ENCODE measurements at places on chromosomes 13 and 19. TPM values are rescaled to one million over a fixed set of nuclear protein-coding genes. Genes with fewer than 3 reads are reported as not detected.
A peak's percentile ranks its signal among the peaks of the same experiment; 100 is the strongest.

- DNase-seq, result no peak
Observed at GRCh38 chr13:22154041-22154440, 483.2 kb downstream of the FGF9 start.

DNA sequence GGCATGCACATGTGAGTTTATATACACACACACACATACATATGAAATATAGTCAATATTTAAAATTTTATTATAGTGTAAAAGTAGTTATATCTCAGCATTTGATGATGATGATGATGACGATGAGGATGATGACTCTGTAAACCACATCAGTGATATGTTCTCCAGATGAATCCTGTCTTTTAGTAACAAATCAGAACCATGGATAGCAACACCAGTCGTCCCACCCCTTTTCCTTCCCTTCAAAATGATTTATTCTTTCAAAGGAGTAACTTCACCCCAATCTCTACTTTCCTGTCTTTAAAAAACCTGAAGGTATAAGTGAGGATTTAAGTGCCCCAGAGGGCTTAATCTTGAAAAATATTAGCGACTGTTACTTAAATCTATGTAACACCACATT, 74.1 kb downstream of the DCLK1 start:
- DNase-seq, result no peak

DNA sequence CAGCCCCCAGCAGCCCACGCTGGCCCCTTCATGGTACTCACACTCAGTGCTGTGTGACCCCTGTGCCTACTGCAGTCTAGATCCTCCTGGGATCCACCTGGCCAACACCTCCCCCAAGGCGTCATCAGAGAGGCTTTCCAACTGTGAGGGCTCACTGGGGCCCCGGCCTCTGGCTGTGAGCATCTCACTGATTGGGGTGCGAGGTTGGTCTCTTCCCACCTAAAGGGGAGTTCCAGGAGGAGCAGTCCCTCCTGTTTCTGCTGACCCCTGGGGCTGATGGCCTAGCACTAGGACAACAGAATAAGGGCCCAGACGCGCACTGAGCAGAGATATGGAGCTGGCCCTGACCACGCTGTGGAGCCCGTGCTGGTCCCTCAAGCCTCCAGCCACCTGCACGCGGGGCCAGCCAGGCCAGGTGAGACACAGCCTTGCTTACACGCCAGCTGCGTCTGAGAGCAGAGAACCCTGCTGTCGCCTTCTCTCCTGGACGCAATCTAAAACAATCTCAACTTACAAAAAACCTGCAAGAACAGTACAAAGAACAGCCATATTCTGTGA, 32.2 kb downstream of the ELL start:
- DNase-seq, result no peak

DNA sequence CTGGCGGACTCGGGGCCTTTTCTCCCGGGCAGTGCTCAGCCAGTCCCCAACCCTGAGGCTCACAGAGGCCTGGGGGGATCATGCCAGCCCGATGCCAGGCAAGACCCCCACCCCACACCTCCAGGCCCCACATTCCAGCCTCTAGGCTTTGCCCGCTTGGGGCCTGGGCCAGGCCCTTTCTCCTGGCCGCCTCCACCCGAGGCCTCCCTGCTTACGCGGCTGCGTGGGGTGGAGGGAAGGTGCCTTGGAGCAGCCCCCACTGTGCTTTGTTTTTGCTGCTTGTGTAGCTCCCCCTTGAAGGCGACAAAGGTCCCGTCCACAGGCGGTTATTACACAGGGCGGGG, 38.4 kb downstream of the SMIM24 start:
- no peak for DNase-seq

GRCh38 chr13:103299079-103299478, 232.9 kb upstream of the SLC10A2 start:
- no peak for DNase-seq

- DNase-seq, result no peak
Observed at GRCh38 chr13:76335463-76335862, 550.7 kb downstream of the KCTD12 start.

GRCh38 chr19:19115954-19116353, 22.3 kb downstream of the TMEM161A start:
- no peak for DNase-seq

DNA sequence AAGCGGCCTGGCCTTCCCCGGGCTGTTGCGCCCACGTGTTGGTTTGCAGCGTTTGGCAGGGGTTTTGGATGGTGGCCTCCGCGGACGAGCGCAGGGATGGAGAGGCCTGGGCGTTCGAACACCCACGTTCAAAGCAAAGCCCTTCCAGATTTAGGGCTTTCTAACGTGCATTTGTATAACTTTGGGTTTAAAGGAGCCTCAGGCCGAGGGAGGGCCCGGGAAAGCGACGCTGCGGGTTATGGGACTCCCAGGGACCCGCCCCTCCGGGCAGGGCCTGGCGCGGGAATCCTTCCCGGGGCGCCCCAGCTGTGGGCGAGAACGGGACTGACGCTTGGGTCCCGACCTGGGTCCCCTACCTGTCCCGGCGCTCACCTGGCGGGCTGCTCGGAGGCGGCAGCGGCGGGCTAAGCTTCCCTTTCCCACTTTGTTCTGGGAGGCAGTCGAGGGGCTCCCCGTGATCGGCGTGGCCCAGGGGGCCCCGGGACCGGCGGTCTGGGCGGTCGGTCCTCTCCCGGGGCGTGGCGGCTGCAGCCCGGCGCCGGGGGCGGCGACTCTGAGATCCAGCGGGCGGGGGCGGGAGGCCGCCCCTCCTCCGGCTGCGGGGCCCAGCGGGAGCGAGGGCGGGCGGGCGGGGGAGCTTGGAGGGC, at the start of gene FBXO17:
FBXO17 (minus strand) TSS at position 529 of the 647 bp plus-strand sequence. CDS start 25,423 bp downstream, outside the sequence.
- no peak for DNase-seq

GRCh38 chr19:35843676-35844481, 8.4 kb downstream of the NPHS1 start:
- DNase-seq, result no peak

DNA sequence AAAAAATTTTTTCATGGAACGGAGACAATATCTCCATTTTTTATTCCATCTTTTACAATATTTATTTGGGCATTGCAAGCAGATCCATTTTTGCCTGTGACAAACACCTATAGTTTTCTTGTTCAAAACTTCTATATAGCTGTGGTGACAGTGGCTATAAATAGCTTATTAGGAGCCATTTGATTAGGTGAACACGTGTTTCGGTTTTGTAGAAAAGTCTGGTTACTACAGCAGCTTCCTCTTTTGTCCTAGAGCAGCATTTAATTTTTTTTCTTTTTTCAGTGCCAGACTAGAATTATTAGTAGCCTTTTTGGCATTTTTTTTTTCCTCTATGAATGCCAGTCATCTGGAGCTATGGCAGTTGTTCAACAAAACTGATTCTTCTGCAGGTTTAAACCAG, 123.5 kb downstream of the RXFP2 start:
- no peak for DNase-seq

GRCh38 chr13:80529734-80530133, 188.8 kb upstream of the SPRY2 start:
- no peak for DNase-seq

DNA sequence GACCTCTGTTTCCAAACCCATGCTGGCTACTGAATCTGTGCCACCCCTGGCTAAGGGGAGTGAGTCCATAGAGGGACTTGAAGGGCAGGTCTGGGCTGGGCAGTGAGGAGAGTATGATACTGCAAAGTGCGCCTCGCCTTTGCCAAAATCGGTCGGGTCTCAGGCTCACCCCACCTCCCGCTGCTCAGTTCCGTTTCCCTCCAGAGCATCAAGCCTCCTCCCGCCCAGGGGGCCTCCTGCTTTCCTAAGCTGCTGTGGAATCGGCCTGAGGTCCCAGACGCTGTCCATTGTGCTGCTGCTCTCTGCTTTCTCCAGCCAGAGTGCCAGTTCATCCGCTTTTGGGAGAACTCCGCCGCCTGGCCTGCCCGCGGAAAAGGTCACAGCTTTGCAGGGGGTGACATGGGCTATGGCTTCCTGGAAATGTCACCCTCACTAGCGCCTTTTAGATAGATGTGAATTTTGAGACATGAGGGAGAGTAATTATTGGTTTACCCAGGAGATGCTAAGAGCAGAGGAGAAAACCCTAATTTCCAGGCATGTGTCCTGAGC, 1418.4 kb downstream of the UQCRFS1 start:
- no peak for DNase-seq

DNA sequence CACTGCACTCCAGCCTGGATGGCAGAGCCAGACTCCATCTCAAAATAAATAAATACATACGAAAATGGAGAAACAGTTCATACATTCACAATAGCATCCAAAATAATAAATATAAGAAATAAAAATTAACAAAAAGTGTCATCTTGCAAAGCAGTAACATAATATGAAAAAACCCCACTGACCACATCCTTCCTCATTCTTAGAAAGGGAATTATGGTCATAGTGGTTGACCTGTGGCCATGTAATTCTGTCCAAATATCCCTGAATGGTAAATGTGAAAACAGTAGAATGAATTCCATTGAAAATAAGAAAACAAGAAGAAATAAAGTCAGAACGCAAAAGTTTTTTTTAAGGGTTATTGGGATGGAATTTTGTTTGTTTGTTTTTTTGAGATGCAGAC, 7.0 kb upstream of the CDC42EP5 start:
- DNase-seq, result no peak

DNA sequence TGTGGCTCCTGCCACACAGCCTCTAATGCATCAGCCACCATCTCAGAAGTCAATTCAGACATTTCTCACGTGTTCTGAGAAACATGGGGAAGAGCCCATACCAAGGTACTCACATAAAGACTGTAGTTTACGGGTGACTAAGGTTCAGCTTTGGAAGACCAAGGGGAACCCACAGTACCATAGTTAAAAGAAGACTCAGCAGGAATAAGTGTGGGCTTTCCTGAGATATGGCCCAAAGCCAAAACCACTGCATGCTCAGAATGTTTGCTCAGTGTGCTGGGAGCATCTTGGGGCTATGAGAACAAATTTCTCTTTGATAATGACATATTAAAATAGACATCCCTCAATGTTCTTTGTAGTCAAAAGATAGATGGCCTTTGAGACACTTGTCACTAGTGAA, 283.8 kb downstream of the DCT start:
- no peak for DNase-seq

GRCh38 chr13:113053801-113054604, 51.6 kb upstream of the F7 start:
- DNase-seq, result no peak

GRCh38 chr19:2477732-2478191, 1.8 kb downstream of the GADD45B start:
- DNase-seq, result no peak

GRCh38 chr19:1302533-1303239, 17.0 kb downstream of the EFNA2 start:
- no peak for DNase-seq

- peak; percentile 98 for DNase-seq
Observed at GRCh38 chr19:14496029-14496833, at the start of gene GIPC1. TSS of gene GIPC1 (minus strand) at chr19:14496127. CDS start at chr19:14482976, 13,151 bp downstream.

DNA sequence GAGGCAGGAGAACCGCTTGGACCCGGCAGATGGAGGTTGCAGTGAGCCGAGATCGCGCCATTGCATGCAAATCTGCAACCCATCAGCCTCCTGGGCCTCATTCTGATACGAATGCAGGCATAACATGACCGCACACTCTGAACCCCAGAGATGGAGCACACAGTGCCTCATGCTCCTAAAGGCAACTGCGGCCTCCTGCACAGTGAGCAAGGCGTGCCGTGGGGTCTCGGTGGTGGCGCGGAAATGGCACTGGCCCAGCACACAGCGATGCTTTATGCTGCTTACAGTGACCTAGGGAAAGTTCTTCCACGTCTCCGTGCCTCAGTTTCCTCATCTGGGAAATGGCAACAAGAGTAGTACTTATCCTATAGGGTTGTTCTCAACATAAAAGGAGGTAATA, 2.0 kb upstream of the C19orf12 start:
- peak; percentile 40 for DNase-seq

DNA sequence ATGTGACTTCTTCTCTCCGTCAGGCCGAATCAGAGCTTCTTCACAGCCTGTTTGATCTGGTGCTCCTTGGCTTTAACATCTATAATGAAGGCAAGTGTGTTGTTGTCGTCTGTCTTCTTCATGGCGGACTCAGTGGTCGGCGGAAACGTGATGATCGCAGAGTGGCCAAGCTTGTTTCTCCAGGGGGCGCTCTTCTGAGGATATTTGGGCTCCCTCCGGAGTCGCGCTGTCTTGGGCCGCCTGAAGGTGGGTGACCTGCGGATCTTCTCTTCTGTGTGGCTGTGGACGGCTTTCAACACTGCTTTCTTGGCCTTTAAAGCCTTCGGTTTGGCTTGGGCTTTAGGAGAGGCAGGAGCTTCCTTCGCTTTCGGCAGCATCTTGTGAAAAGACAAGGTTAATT, 9.8 kb downstream of the TPRX1 start:
- no peak for DNase-seq

GRCh38 chr13:111906816-111907215, 160.1 kb upstream of the SOX1 start:
- no peak for DNase-seq

GRCh38 chr19:409516-410242, 732 bp upstream of the C2CD4C start:
- no peak for DNase-seq

GRCh38 chr13:105450784-105451183, 1084.7 kb downstream of the EFNB2 start:
- no peak for DNase-seq

DNA sequence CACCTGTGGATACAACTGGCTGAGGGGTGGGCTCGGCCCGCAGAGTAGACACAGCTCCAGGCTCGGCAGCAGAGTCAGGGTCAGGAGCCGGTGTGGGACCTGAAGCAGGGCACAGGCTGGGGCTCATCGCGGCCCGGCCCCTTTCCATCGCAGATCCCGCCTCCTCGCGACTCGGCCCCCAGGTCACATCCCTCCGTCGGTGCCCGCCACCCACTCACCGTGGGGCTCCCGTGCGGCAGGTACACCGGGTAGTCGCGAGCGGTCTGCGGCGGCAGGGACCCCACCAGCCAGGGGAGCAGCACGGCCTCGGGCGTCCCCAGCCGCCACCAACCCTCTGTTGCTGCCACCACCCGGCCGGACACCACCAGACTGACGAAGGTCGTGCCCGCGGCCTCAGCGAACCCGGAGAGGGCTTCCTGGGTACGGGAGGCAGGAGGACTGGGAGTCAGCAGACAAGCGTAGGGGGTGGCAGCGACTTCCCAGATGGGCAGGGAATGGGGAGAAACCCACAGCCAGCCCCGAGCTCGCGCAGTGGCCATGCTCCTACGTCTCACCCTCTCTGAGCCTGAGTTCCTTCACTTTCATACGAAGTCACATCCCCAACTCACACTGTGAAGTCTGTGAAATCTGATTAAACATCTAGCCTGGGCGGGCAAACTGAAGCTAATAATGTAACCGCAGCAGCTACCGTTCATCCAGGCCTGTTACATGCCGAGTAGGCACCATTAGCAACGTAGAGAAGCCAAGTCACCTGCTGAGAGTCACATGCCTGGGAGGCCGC, 3.7 kb downstream of the FUZ start:
- DNase-seq, result peak; percentile 64

GRCh38 chr19:7578127-7578526, 17.5 kb upstream of the CAMSAP3 start:
- no peak for DNase-seq

GRCh38 chr13:43014162-43014561, 9.2 kb upstream of the DNAJC15 start:
- no peak for DNase-seq

Gene IGFL1
- total RNA-seq, result not detected

Gene ZNF729
- total RNA-seq, result not detected

Gene ZNF763
- 8.3 TPM for total RNA-seq

Gene ZNF284
- total RNA-seq, result 2.7 TPM

Gene MLLT1
- total RNA-seq, result 16.3 TPM

Gene PRODH2
- not detected for total RNA-seq

Gene TTC9B
- total RNA-seq, result not detected

Gene CPAMD8
- total RNA-seq, result 8.2 TPM

Gene ZNF429
- total RNA-seq, result 22.8 TPM

Gene ENOX1
- 3.6 TPM for total RNA-seq

Gene CRYL1
- 25.5 TPM for total RNA-seq
